Sigmoid colon (tissue), 7 donors: ENCODE measurements at places on chromosomes 5 and 9. TPM values are rescaled to one million over a fixed set of nuclear protein-coding genes. Genes with fewer than 3 reads are reported as not detected.
A peak's percentile ranks its signal among the peaks of the same experiment; 100 is the strongest.

GRCh38 chr5:81924442-81924841, 47.4 kb upstream of the ATG10 start:
- no peak for DNase-seq

DNA sequence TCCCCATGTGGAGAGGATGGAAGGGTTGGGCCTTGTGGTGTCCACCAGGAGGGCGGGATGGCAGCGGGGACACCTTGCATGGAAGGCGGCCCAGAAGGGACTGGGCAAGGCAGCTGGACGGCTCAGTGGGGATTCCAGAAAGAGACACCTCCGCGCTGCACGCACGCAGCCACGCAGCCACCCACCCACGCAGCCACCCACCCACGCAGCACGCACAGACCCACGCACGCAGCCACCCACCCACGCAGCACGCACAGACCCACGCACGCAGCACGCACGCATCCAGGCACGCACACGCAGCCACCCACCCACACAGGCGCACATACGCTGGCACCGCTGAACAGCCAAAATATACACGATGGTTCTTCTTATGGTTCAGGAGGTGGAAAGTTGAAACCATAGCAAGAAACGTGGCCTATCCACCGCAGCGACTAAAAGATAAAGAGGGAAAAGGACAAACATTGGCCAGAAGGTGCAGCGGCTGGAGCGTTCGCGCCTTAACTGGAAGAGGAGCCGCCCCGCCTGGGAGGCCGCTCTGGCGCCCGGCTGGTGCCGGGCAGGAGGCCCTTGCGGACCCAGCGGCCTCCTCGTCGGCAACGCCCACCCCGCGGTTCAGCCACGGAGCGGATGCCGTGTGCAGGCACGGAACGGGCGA, 22.2 kb upstream of the EXOC3 start:
- peak; percentile 61 for DNase-seq

F2RL1 gene
- total RNA-seq, result 0.55 TPM

DNA sequence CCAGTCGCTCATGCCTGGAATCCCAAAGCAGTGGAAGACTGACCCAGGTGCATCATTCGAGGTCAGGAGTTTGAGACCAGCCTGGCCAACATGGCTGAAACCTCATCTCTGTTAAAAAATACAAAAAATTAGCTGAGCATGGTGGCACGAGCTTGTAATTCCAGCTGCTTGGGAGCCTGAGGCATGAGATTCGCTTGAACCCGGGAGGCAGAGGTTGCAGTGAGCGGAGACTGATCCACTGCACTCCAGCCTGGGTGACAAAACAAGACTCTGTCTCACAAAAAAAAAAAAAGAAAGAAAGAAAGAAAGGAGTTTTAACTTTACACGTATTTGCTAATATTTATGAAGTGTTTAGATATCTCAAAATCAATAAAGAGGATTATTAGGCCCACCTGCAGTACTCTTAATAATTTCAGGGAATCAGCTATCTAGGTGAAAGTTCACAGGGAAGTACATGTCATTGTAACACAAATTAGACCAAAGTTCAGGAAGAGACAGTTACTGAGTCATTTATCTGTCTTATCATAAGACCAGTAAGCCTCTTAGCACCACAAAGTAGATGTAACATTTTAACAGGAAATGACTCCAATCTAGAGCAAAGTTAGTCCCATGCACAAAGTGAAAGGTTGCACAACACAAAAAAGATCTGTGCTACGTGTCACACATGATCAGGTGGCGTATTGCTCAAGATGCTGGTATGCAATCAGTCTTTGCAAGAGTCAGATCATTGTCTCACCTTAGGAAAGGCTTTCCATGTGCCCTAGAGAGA, 34.1 kb upstream of the PLIN2 start:
- DNase-seq, result peak; percentile 89

GRCh38 chr5:112077180-112077579, 320.2 kb upstream of the NREP start:
- no peak for DNase-seq

GRCh38 chr9:99782962-99783718, 38.5 kb upstream of the NR4A3 start:
- no peak for DNase-seq

DNA sequence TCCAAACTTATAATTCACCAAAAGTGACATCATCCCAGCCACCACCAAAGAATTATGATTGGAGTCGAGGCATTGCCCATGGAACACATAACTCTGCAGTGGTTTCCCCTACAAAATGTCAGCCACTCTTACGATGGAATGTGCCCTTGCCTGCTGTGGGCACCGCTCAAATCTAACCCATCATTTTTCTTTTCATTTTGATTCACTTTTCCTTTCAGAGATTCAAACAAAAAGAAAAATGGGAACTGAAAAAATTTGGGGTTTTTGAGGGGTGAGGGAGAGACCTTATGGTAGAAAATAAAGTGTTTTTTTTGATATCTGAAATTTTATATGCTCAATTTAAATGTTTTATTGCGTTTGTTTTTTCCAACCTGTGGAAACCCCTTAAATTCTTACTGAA, 28.1 kb downstream of the SMARCA2 start:
- no peak for DNase-seq

DNA sequence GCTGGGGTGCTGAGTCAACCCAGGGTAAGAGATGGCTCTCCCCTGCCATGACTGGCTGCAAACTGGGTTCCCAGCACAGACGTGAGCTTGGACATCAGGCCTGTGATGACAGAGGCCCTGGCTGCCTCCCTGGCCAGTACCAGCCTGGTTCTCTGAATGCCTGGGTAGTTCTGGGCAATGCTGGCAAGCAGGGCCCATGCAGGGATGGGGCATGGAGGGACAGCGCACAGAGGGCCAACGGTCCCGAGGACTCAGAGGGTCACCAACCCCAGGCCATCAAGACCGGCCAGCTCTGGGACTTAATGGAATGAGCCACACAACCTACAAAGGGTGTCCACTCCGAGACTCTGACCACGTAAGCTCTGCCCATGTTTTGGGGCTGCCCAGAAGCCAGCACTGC, 241.4 kb downstream of the FSTL4 start:
- no peak for DNase-seq

- no peak for DNase-seq
Observed at GRCh38 chr5:80686757-80687156, 32.0 kb upstream of the DHFR start.

DNA sequence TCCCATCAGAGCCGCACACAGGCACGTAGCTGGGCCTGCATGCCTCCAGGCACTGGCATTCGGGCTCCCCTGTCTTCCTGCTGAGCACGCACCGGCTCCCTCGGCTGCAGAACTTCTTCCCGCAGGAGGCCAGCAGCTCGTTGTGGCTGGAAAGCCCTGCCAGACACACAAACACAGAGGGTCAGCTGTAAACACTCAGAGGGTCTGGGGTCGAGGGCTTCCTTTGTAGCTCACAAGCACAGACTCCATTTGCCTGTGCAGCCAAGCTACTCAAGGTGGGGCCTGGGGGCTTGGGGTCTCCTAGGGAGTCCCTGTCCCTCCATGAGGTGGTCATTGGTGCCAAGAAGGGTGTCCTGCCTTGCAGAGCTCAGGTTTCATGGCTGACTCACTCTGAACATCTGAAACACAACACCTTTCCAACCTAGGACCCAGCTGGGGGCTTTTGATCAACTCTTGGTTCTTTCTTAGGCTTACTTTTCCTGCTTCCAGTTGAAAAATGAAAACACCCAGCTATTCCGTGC, 211.4 kb downstream of the FSTL4 start:
- DNase-seq, result no peak

GRCh38 chr5:32777222-32777621, 66.1 kb downstream of the NPR3 start:
- no peak for DNase-seq

- DNase-seq, result no peak
Observed at GRCh38 chr9:99385215-99385614, 163.1 kb downstream of the SEC61B start.

DNA sequence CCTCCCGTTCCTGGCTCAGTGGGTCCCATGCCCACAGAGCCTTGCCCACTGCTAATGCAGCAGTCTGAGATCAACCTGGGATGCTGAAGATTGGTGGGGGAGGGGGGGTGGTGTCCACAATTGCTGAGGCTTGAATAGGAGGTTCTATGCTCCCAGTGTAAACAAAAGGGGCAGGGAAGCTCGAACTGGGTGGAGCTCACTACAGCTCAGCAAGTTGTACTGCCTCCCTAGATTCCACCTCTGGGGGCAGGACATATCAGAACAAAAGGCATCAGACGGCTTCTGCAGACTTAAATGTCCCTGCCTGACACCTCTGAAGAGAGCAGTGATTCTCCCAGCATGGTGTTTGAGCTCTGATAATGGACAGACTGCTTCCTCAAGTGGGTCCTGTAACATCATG, 885.6 kb upstream of the COX7C start:
- DNase-seq, result no peak

CBY3 gene
- not detected for total RNA-seq

GRCh38 chr9:32414856-32415255, 30.4 kb downstream of the ACO1 start:
- DNase-seq, result no peak

PCDHA1 gene
- total RNA-seq, result not detected

DNA sequence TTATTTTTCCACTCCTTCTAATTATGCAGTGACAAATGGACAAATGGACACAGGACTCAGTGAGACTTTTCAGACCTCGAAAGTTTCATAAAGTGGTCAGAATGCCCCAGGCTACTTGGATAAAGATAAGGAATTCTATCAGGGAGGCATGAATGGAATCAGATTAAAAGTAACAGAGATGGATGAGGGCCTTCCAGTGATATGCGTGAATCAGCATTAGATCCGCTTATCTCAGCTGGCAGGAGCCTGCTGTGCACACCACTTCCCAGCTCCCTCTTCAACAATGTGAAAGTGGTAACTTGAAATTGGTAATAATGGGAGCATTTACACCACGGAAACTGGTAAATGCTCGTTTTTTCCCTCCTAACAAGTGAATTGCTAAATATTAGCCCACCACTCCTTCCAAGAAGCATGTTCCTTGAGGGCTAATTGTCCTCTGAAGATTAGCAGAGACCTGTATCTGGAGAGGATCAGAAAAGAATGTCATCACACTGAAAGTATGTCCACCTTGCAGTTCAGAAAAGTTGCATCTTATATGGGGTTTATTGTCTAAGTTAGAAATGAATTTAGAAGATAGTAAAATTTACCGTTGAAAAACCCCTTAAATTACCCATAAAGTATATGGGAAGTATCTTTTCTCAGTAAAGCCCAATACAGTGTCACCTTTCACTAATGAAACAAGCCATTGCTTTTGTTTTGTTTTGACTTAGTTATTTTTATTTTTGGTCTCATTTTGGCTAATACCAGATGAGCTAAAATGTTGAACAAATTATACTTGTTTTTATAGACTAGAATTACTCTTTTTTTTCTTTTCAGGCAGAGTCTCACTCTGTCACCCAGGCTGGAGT, 125.3 kb downstream of the DPYSL3 start:
- no peak for DNase-seq
